Type B pancreatic cell (in vitro differentiated cells): ENCODE measurements at places on chromosomes 6 and 20. TPM values are rescaled to one million over a fixed set of nuclear protein-coding genes. Genes with fewer than 3 reads are reported as not detected.

The HRH3 gene
- total RNA-seq = 0.24 and 0.53 TPM in 2 replicates

The SIRPD gene
- not detected in 2 replicates for total RNA-seq

The PTK7 gene
- total RNA-seq = 115 and 155 TPM in 2 replicates

The MYB gene
- 4.7 and 4.9 TPM in 2 replicates for total RNA-seq

The CTAGE9 gene
- total RNA-seq = not detected in 2 replicates

The GPX5 gene
- total RNA-seq = not detected in 2 replicates

The TRIM15 gene
- total RNA-seq = 0.92 and 1.4 TPM in 2 replicates

The KHDC1L gene
- total RNA-seq = 0.75 TPM in 1 of 2 replicates, not detected in the other

The MYCT1 gene
- not detected in 2 replicates for total RNA-seq

The DDAH2 gene
- 101 and 138 TPM in 2 replicates for total RNA-seq

The TDRD6 gene
- 0.19 and 0.38 TPM in 2 replicates for total RNA-seq

GRCh38 chr6:57298741-57299140 lies 18.7 kb upstream of the PRIM2 start:
- H3K27ac ChIP-seq = no peak overlapping the region
- H3K4me1 ChIP-seq = no peaks in the 10 kb centered on the region
- no peak for DNase-seq
- no peaks in the 10 kb centered on the region for H3K27me3 ChIP-seq

DNA sequence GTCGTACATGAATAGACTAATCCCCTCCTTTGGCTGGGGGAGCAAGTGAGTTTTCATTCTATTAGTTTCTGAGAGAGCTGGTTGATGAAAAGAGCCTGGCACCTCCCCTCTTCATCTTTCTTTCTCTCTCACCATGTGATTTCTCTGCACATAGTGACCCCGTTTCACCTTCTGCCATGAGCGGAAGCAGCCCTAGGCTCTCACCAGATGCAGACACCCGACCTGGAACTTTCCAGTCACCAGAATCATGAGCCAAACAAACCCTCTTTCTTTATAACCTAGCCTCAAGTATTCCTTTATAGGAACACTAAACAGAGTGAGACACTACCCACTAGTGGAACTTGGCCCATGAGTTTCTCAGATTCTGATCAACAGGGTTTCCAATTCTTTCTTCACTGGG lies 16.4 kb downstream of the OTOR start:
- no peaks in the 10 kb centered on the region for H3K27me3 ChIP-seq
- H3K4me1 ChIP-seq = peaks cover 32% of the 10 kb centered on the region
- no peak overlapping the region for H3K4me3 ChIP-seq
- no peaks in the 10 kb centered on the region for H3K36me3 ChIP-seq
- no peak for DNase-seq
- H3K27ac ChIP-seq = no peak overlapping the region

GRCh38 chr6:53240761-53241160 lies 92.1 kb upstream of the GCM1 start:
- no peak for DNase-seq
- H3K27ac ChIP-seq = no peak overlapping the region
- H3K27me3 ChIP-seq = no peaks in the 10 kb centered on the region
- no peak overlapping the region for H3K4me3 ChIP-seq

DNA sequence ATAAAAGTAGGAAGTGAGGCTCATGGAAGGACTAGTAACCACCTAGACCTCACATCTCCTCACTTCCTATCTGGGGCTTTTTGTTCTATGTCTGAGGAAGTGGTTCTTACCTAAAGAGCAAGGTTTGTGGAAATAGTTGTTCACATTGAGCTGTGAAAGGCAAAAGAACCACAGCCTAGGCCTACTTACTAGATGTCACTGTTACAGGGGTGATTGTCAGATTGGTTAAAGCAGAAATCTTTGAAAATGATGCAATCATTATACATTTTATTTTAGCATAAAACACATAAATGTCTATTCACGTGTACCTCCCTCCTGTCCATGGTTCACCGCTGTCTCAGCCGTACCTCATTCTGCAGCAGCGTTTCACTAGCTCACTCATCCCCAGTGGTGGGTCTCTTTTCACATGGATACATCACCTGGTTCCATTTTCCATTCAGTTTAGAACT lies 268.8 kb downstream of the TMEM242 start:
- H3K4me3 ChIP-seq = no peak overlapping the region
- DNase-seq = no peak
- no peaks in the 10 kb centered on the region for H3K27me3 ChIP-seq
- H3K36me3 ChIP-seq = peaks cover 16% of the 10 kb centered on the region

GRCh38 chr6:41798901-41799558 lies 11.5 kb downstream of the TOMM6 start:
- no peak overlapping the region for H3K4me3 ChIP-seq
- no peak overlapping the region for H3K27ac ChIP-seq
- peaks cover 7% of the 10 kb centered on the region for H3K36me3 ChIP-seq
- no peaks in the 10 kb centered on the region for H3K4me1 ChIP-seq
- H3K27me3 ChIP-seq = no peaks in the 10 kb centered on the region

- no peak overlapping the region for H3K27ac ChIP-seq
- no peaks in the 10 kb centered on the region for H3K4me1 ChIP-seq
- no peak overlapping the region for H3K4me3 ChIP-seq
- no peaks in the 10 kb centered on the region for H3K36me3 ChIP-seq
- peaks cover 6% of the 10 kb centered on the region for H3K27me3 ChIP-seq
Observed at GRCh38 chr6:50608421-50608820, 104.9 kb upstream of the TFAP2D start.

GRCh38 chr20:53142225-53143127 lies 170.3 kb downstream of the TSHZ2 start:
- H3K36me3 ChIP-seq = peaks cover 31% of the 10 kb centered on the region
- H3K4me3 ChIP-seq = peak overlapping the region; percentile 24
- H3K27ac ChIP-seq = peak overlapping the region; percentile 54

DNA sequence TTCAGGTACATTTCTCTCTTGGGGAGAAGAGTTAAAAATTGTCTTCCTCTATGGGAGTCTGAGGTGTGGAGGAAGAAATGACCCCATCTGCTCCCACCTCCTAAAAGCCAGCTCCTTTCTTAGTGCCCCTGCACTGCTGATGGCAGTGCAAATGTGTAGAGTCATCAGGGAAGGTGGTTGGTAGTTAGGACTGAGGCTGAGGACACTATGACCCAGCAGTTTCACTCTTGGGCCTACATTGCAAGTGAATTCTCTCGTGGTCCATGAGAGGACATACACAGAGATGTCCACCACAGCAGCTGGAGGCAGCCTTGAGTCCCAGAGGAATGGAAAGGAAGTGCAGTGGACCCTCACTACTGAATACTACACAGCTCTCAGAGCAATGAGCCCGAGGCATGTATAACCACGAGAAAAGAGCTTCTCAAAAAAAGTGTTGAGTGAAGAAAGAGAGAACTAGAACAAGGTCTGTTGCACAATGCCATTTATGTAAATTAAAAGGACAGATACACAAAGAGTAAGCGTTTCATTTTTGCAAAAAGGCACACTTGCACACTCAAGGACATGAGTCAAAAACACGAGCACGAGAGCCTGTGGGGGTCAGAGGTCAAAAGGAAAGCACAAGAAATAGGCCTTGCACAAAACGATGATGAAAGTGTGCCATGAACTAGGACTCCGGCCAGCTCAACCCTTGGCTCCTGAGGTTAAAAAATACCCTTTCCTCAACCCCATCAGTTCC lies 308.2 kb upstream of the PRND start:
- no peaks in the 10 kb centered on the region for H3K4me1 ChIP-seq
- no peak for DNase-seq
- H3K4me3 ChIP-seq = no peak overlapping the region
- H3K27ac ChIP-seq = no peak overlapping the region

GRCh38 chr6:7587631-7588100 lies 2.3 kb upstream of the SNRNP48 start:
- H3K4me1 ChIP-seq = peaks cover 32% of the 10 kb centered on the region
- peak overlapping the region; percentile 61 for H3K4me3 ChIP-seq
- H3K36me3 ChIP-seq = peaks cover 25% of the 10 kb centered on the region
- peak overlapping the region; percentile 88 for H3K27ac ChIP-seq
- DNase-seq = no peak

DNA sequence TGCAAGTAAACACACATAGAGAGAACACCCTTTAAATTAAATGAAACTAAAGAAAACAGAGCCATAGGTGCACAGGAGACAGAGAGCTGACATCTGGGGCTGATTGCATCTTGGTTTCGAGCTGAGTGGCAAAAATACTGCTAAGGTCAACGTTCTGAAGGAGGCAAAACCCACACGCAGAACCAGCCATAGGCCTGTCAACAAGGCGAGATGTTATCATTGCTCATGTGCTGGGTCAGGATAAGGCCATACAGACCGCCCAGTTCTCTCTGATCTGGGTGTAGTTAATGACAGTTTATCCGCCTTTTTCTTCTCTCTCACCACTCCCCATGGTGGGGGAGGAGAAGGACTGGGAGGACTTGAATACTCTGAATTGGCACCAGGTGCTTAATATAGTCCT lies 4.5 kb upstream of the FAM110A start:
- no peak overlapping the region for H3K4me3 ChIP-seq
- no peaks in the 10 kb centered on the region for H3K36me3 ChIP-seq
- H3K4me1 ChIP-seq = peaks cover 13% of the 10 kb centered on the region
- DNase-seq = peak; percentile 40
- H3K27ac ChIP-seq = peak overlapping the region; percentile 62

GRCh38 chr6:151822252-151823111 lies 15.0 kb downstream of the ESR1 start:
- peaks cover 41% of the 10 kb centered on the region for H3K27me3 ChIP-seq
- no peak overlapping the region for H3K27ac ChIP-seq
- no peaks in the 10 kb centered on the region for H3K4me1 ChIP-seq
- H3K4me3 ChIP-seq = no peak overlapping the region
- no peaks in the 10 kb centered on the region for H3K36me3 ChIP-seq
- no peak for DNase-seq

DNA sequence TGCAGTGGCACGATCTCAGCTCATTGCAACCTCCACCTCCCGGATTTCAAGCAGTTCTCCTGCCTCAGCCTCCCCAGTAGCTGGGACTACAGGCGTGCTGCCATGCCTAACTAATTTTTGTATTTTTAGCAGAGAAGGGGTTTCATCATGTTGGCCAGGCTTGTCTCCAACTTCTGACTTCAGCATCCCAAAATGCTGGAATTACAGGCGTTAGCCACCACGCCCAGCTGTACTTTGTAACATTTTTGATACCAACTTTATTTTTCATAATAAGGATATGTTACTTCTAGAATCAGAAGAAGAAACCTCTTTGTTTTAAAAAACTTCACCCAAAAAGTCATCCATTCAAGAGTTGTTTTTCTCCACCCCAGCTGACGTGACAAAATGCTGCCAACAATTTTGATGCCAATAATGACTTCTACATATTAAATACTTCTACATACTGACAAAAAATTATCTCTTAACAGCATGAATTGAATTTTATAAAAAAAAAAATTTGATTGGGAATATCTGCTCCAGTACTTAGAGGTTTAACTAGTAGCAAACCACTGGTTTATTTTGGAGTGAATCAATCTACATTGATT lies 22.5 kb upstream of the PRIM2 start:
- no peaks in the 10 kb centered on the region for H3K36me3 ChIP-seq
- H3K27ac ChIP-seq = no peak overlapping the region
- no peak for DNase-seq
- no peak overlapping the region for H3K4me3 ChIP-seq

- no peak for DNase-seq
- peaks cover 6% of the 10 kb centered on the region for H3K4me1 ChIP-seq
- H3K4me3 ChIP-seq = no peak overlapping the region
Observed at GRCh38 chr6:128889870-128890269, 6.9 kb downstream of the LAMA2 start.

GRCh38 chr6:114634016-114634415 lies 291.2 kb upstream of the HS3ST5 start:
- H3K4me3 ChIP-seq = no peak overlapping the region
- H3K4me1 ChIP-seq = no peaks in the 10 kb centered on the region
- H3K27me3 ChIP-seq = peaks cover 25% of the 10 kb centered on the region
- H3K27ac ChIP-seq = no peak overlapping the region
- no peak for DNase-seq
- H3K36me3 ChIP-seq = no peaks in the 10 kb centered on the region

DNA sequence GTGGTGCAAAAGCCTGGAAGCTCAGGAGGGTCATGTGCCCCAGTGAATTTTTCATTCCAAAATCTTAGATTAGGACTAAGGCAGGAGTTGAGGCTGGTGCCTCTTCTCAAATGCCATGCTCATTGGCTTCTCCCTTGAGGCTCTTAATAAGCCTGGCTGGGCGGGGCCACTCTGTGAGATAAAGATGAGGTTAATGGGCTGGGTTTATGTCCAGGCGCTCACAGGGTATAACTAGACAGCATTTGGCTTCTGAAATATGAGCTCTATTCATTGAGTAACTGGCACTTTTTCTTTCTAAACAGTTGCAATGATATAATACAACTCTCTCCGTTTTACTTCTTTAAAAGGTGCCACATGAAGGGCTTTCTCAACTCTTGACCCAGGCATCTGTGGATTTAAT lies 156.3 kb downstream of the SCML4 start:
- H3K4me3 ChIP-seq = no peak overlapping the region
- H3K27me3 ChIP-seq = peaks cover 2% of the 10 kb centered on the region
- H3K27ac ChIP-seq = no peak overlapping the region

- H3K27ac ChIP-seq = no peak overlapping the region
- DNase-seq = no peak
- peaks cover 27% of the 10 kb centered on the region for H3K4me1 ChIP-seq
- no peak overlapping the region for H3K4me3 ChIP-seq
- H3K27me3 ChIP-seq = peaks cover 5% of the 10 kb centered on the region
Observed at GRCh38 chr6:130744576-130745366, 82.4 kb upstream of the SMLR1 start.

- peaks cover 70% of the 10 kb centered on the region for H3K27me3 ChIP-seq
- peaks cover 34% of the 10 kb centered on the region for H3K4me1 ChIP-seq
- H3K4me3 ChIP-seq = peak overlapping the region; percentile 88
- no peaks in the 10 kb centered on the region for H3K36me3 ChIP-seq
- no peak for DNase-seq
Observed at GRCh38 chr6:1605004-1605892, 4.5 kb upstream of the FOXC1 start.

DNA sequence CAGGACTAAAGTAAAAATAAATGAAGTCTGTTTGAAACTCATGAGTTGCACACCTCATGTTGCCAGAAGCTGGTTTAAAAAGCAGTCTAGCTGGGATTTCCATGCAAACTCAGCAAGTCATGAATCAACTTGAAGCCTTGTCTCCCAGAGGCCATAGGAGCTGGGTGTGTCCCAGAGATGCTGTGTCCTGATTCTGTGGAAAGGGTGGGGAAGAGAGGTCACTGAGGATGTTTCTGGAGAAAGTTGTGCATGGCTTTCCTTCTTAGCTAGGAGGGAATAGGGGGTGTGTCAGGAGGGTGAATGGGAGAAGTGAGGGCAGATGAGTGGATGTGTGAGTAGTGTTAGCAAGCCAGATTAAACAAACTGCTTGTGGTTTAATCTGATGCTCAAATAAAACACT lies 111.3 kb downstream of the ADAT2 start:
- H3K4me3 ChIP-seq = peak overlapping the region; percentile 2
- H3K27ac ChIP-seq = peak overlapping the region; percentile 76
- peaks cover 13% of the 10 kb centered on the region for H3K36me3 ChIP-seq
- H3K27me3 ChIP-seq = no peaks in the 10 kb centered on the region
